ENCODE measurements at places on chromosomes 13 and 19.
A peak's percentile ranks its signal among the peaks of the same experiment; 100 is the strongest.

DNA sequence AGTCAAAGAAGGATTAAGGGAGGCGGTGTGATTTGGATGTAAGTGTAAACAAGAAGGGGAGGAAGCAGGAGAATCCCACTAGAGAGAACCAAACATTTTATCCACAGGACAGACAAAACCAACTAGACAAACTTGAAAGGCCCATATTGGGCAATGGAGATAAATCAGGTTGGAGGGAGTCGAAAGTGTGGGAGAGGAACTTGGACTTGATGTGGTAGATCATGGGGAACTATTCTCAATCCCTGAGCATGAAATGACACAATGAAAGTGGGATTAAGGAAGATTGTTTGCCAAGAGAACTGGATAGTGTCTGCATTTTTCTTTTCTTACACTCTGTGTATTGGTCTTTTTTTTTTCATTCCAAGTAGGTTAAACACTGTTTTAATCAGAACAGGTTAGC is 17.9 kb downstream of the GPR183 start:
- DNase-seq: no peak

DNA sequence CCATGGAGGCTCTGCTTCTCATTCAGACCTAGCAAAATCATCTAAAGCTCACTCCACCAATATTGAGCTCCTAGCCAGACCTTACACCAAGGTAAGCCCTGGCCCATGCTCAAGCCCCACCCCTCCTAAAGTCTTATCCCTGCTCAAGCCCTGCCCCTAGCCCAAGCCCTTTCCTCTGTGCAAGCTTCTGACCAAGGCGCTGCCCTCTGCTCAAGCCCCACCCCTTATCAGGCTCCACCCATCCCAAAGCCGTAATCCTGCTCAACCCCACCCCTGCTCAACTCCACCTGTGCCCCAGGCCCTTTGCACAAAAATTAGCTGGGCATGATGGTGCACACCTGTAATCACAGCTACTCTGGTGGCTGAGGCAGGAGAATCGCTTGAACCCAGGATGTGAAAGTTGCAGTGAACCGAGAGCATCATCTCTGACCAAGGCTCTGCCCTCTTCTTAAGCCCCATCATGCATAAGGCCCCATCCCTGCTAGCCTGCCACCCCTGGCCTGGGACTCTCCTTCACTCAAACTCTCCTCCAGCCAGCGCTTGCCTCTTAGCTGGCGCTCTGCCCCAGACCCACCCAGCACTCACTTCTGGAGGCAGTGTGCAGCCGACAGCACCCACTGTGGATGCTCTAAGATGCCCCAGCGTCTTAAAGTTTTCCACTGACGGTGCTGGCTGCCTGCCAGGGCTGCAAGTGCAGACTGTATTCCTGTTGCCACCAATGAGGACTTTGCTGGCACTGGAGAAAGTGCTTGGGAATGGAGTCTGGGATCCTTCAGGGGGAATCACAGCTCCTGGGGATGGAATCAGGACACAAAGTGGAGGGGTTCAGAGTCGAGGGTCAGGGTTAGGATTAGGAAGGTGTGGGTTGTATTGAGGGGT is 16.5 kb downstream of the KLK4 start:
- DNase-seq: no peak

- no peak for DNase-seq
These were observed 10.8 kb downstream of the LSM4 start for GRCh38 chr19:18312092-18312534.

DNA sequence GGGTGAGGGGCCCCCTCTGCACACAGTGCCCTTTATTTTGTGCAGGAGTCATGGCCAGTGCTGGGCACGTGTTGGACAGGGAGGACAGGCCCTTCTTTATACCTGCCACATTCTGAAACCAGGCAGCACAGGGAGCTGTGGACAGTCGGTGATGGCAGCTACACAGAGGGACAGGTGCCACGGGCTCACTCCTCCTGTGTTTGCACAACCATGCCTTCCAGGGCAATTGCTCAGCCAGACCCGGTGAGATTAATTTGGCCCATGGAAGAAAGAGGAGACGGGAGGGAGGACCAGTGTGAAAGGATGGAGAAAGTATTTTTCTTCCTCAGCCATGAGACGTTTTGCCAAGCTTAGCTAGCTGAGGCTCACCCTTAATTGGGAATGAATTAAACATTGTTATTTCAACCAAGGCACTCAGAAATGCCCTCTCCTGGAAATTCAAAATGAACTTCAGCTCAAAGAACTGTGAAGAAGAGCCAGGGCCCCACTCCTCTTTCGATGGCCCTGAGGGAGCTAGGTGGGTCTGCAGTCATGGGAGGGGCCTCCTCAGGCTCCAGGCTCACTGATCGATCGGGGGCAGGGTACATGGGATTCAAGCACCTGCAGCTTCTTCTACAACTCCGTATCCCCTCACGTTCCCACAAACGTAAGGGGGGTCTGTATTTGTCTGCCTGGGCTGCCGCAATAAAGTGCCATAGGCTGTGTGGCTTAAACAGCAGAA is 41.2 kb downstream of the SHISA2 start:
- DNase-seq: no peak

DNA sequence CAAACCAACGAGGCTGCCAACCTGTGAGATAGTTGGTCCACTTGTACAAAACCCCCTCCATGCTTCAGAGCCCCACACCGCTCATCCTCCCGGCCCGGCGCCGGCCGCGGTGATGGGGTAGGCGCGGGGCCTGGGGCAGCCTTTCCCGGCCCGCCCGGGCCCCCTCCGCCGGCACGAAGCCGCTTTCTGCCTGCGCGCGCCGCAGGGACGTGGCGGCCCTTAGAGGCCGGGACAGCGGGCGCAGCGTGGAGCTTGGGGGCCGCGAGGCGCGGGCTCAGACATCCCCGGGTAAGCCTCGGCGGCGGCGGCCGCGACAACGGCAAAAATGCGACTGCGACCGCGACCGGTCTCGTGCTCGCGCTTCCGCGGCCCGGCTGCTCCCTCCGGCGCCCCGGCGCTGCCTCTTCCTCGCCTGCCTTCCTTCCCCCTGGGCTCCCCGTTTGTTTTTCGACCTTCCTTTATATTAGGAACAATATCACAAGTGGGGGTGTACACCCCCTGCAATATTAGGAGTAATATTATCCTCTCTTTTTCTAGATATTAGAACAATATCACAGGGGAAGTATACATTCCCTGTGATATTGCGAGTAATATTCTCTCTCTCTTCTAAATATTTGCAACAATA is 53.9 kb upstream of the CEACAM21 start:
- DNase-seq: peak; percentile 72

DNA sequence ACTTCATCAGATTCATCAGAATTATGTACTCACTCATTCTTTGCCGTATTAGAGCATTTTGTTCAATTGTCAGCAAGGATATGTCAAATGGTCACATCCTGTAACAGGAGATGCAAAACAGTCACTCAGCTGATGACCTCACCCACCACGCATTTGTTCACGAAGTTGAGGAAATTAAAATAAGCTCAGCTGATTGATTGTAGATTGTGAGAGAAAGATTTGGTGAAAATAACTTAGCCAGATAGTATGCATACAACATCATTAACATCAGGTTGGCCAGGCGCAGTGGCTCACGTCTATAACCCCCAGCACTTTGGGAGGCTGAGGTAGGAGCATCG is 22.6 kb upstream of the CDC16 start:
- DNase-seq: no peak

DNA sequence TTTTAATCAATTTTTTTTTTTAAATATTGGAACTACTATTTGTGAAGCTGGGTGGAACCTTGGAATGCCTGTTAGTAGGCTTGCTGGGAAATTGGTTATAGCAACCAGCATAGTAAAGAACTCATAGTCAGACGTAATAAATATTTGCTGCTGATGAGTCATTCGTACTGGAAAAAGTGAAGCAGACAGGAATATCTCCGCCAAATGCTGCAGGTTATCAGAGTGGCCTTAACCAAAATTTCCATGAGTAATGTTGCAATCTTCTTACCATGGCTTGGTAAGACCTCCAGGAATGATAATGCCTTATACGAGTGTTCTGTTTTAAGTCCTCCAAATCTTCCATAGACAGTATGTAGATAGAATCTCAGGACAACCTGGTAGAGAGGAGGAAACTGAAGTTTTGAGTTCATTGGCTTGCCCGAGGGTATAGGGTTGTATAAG is 34.2 kb downstream of the MBNL2 start:
- DNase-seq: no peak

- no peak for DNase-seq
These were observed 4.6 kb upstream of the ZNRF4 start for GRCh38 chr19:5450482-5451126.

- no peak for DNase-seq
These were observed 10.9 kb upstream of the KCTD15 start for GRCh38 chr19:33785795-33786194.

DNA sequence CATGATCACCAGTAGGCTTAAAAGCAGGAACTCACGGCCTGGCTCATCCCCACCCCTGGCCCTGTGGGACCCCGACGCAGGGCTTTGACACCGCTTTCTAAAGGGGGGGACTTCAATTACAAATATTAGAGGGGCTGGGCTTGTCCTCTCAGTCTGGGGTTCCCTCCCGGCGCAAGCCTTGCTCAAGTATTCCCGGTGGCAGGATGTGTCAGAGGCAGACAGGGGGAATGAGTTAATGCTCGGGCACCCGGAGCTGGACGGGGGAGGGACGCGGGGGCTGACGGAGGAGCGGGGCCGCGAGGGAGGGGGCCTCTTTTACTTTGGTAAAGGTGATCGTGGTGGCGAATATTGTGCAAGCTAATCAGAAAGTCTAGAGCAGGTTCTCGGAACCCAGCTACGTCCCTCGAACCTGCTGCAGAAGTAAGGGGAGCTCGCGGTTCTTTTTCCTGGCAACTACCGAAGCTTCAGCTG is 1.1 kb downstream of the FGF14 start:
- DNase-seq: no peak

- DNase-seq: no peak
These were observed 121.4 kb upstream of the RFC3 start for GRCh38 chr13:33696530-33696929.

GRCh38 chr13:94656766-94657165 is 55.1 kb downstream of the GPR180 start:
- DNase-seq: no peak

GRCh38 chr13:110284779-110285484 is 22.0 kb downstream of the COL4A1 start:
- no peak for DNase-seq

GRCh38 chr13:108185223-108185622 is 30.1 kb downstream of the LIG4 start:
- no peak for DNase-seq

DNA sequence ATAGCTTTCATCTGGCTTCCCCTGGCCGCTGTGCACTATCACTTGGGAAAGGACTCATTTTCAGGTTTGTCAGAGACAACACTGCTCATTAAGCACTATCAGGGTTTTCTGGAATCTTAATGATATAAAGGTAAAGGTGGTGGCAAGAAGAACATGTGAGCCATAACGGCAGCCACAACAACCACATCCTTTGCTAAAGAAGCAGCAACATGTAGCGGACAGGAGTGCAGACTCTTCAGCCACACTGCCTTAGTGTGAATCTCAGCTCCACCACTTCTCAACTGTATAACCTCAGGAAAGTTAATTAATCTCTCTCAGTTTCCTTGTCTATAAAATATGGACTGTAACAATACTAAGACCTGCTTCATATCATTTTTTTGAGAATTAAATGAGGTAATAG is 24.1 kb upstream of the MIR17HG start:
- DNase-seq: no peak

GRCh38 chr13:95352486-95352885 is 51.2 kb upstream of the ABCC4 start:
- DNase-seq: no peak

All from activated naive CD8-positive, alpha-beta T cell treated with anti-CD3 and anti-CD28 coated beads, Interleukin-2, amount 10 ng/mL, durations not matched to agents 7 days and 5 days (primary cell).